ENCODE measurements at places on chromosomes 1 and 21.
A peak's percentile ranks its signal among the peaks of the same experiment; 100 is the strongest.

GRCh38 chr1:210645582-210646257 lies 317.0 kb downstream of the HHAT start:
- no peak for DNase-seq

DNA sequence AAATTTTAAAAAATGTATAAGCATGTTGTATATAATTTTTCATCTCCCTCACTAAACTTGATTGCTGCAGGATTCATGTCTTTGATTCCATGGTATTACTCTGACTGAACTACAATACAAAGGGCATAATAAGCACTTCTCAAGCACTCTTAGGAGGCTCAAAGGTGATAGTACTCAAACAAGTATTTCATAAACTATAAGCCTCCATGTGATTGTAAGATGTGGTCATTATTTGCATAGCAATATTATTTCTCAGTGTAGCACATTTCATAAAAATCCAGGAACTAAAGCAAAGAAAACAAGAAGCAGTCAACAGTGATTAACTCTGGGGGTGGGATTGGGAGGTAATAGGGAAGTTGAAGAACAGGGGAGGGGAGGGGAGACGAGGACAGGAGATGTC lies 106.2 kb upstream of the DPT start:
- DNase-seq, result no peak

DNA sequence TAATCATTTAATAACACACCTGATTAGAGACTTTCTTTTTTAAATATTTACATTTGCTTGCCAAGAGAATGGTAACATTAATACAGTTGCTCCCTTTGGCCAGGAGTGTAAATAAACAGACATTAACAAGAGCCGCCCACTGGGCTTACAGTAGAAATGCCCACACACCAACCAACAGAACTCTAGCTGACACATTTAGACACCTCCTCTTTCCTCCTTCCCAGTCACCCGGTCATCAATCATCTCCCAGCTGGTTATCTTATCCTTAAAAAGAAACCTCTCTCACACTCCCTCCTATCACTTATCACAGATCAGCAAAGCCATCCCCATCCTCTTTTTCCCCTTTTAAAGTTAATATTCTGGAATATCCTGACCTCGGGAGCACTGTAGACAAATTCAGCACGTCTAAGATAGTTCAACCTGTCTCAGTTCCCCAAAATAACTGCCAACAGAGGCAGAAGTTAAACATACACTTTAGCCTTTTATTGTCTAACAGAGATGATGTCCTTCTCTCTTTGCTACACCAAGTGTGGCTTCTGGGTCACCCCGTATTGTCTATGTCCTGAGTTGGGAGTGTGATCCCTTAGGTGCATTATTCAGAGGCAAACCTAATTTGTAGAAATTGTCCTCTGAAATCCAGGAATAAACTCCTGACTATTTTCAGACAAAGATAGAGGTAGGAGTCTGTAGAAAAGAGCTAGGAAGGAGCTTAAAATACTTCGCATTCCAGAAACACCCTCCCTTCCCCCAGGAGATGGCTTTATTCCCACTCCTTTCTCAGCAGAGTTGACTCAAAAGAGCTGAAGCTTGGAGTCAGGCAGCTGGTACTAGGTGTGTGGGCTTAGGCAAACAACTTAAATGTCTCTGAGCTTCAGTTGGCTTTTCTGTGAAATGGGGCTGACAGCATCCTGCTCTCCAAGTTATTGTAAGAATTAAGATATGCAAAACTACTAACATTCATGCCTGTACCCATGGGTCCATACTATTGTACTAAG lies 8.8 kb downstream of the MYCL start:
- DNase-seq, result peak; percentile 79

DNA sequence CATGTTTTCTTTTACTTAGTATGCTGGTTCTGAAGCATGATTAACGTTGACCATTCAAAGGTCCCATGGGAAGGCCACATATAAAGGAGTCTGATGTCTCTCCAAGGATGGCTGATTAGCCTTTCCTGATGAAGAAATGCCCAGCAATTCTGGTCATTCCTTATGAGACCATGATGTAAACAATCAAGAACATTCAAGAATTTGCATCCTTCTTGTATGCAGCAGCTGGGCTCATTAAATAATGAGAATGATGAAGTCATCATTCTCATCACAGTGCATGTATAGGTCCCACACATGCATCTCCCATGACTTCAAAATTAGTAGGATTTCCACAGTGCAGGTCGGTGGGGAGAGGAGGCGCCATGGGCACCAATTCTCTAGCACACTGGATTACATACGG lies 85.4 kb downstream of the APP start:
- no peak for DNase-seq

DNA sequence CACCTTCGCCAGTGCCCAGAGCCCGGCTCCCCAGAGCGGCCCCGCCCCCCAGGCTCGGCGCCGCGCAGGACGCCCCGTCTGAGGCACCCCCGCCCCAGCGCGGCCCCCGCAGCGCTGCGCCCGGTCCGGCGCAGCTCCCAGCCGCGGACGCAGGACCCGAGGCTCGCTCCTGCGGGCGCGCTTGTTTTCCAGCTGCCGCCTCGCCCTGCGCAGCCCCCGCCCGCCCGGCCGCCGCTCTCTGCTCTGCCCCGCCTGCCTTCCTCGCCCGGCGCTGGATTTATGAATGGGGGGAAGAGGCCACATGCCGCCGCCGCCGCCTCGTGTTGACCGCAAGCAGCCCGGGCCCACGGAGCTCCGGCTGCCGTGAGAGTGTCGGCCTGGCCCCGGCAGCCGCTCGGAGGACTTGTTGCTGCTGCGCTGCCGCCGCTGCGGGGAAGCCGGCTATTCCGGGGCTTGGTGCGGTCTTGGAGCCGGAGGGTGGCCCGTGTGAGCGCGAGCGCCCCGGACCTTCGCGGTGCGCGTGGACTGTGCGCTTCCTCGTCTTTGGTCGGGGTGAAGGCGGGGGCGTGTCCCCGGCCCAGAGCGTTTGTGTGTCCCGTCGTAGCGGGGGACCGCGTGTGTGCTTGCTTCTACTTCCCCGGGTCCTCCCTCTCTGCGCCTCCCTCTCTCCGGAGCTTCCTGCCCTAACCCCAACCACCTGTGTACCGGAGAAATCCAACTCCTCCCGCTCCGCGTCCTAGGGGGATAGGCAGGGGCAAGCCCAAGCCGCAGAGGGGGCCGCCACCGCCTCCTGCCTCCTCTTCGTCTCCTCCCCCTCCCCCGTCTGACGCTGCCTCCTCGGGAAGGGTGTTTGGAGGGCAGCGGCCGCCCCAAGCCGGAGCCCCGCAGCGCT lies 736 bp downstream of the KCNC4 start:
- peak; percentile 71 for DNase-seq

- peak; percentile 75 for DNase-seq
Measured at GRCh38 chr1:200290010-200290685, 119.7 kb downstream of the ZNF281 start.

DNA sequence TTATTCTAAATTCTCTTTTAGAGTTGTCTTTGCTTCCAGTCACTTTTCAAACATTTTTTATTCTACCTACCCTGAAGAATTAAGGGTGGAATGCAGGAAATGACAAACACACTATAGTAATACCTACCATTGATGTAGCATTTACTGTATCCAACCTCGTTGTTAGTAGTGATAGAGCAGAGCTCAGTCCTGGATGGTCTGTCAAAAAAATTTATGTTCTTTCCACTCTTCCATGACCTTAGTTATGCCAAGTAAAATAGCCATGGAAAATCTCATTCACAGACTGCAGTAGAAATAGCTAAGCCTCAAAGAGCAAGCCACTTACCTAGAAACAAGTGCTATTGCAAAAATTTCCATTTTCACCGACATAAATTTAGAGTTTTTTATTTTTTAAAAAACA lies 74.6 kb downstream of the CRB1 start:
- DNase-seq, result no peak

GRCh38 chr1:235169986-235170385 lies 8.9 kb upstream of the RBM34 start:
- DNase-seq, result no peak

DNA sequence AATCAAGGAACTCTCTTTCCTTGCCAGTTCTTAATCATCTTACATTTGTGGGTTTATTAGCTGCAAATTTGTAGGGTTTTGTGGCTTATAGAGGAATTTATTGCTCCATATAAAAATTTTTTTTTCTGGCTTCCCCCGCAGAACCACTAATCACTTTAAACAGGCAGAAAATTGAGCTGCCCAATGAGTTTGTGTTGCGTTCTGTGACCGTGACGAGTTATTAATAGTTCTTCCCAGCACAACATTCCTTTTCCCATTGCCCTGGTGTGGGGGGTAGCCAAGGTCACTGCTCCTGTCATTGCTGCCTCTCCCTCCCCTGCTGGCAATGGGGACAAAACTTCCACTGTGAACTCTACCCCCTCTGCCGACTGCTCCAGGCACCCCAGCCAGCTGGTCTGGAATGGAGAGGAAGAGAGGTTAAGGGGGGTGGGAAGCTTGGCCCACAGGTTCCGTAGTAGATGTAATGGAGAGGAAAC lies 55.1 kb downstream of the UBE2T start:
- no peak for DNase-seq

DNA sequence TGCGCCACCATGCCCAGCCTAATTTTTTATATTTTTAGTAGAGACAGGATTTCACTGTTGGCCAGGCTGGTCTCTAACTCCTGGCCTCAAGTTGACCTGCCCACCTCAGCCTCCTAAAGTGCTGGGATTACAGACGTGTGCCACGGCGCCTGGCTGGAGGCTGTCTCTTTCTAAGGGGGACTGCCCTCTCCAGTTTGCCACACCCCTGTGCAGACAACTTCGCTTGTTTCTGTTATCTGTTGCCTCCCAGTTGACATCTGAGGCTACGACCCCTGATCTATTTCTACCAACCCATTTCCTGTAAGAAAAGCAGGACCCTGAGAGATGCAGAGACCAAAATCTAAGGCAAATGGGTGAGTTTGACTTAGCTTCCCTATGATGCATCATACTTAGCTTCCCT lies 24.0 kb upstream of the VASH2 start:
- DNase-seq, result no peak

GRCh38 chr1:206725109-206725963 lies 40.6 kb downstream of the MAPKAPK2 start:
- DNase-seq, result peak; percentile 68

GRCh38 chr1:29454616-29455380 lies 218.5 kb downstream of the PTPRU start:
- no peak for DNase-seq

GRCh38 chr1:92076363-92076762 lies 1.2 kb upstream of the SETSIP start:
- no peak for DNase-seq

- DNase-seq, result no peak
Measured at GRCh38 chr1:19321071-19321470, 8.9 kb downstream of the SLC66A1 start.

GRCh38 chr1:170261669-170262068 lies 115.9 kb downstream of the NTMT2 start:
- DNase-seq, result no peak

GRCh38 chr1:21312407-21312992 lies 22.2 kb upstream of the ECE1 start:
- no peak for DNase-seq

DNA sequence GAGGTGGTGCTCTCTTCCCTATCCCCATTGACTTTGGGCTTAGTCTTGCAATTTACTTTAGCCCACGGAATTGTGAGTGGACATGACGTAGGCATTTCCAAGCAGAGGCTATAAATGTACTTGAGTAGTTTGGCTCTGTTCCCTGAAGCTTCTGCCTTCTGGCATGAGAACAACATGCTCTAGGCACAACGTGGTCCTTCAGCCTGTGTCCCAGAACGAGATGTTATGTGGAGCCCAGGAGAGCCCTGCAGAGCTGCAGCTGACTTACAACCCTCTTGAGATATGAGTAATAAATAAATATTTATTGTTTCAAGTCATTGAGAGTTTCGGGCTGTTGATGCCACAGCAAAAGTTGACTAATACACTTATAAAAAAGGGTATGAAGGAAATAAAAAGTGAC lies 105.2 kb upstream of the HMGB4 start:
- peak; percentile 3 for DNase-seq

GRCh38 chr21:29055080-29055479 lies 18.4 kb downstream of the CCT8 start:
- no peak for DNase-seq

GRCh38 chr1:65991694-65992093 lies 199.0 kb downstream of the PDE4B start:
- DNase-seq, result no peak

- no peak for DNase-seq
Measured at GRCh38 chr1:189409774-189410173, 1067.9 kb downstream of the BRINP3 start.

GRCh38 chr1:6177681-6178380 lies 2.3 kb downstream of the CHD5 start:
- no peak for DNase-seq

- peak; percentile 89 for DNase-seq
Measured at GRCh38 chr1:183227422-183228346, 41.6 kb downstream of the LAMC2 start.

- peak; percentile 22 for DNase-seq
Measured at GRCh38 chr1:202250982-202251381, 57.4 kb downstream of the LGR6 start.

GRCh38 chr1:21365036-21365435 lies 74.8 kb upstream of the ECE1 start:
- DNase-seq, result no peak

DNA sequence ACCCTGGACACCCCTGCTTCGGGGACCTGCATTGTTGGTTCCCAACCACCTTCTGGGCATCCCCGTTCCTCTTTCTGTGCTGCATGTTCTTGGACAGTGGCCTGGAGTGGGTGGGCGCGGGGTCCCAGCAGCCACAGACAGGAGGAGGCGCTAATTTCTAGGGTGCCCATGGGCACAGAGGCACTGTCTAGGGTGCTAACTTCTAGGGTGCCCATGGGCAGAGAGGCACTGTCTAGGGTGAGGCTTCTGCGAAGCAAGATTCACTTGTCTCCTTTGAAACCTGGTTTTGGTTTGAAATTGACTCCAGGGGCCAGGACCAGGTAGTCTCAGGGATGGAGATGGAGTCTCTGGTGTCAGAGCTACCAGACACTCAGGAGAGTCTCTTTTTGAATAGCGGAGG lies 815 bp upstream of the MEGF6 start:
- no peak for DNase-seq

GRCh38 chr1:36156329-36157114 lies 562 bp downstream of the MAP7D1 start:
- peak; percentile 90 for DNase-seq

GRCh38 chr1:59486615-59487014 lies 189.7 kb downstream of the FGGY start:
- no peak for DNase-seq

DNA sequence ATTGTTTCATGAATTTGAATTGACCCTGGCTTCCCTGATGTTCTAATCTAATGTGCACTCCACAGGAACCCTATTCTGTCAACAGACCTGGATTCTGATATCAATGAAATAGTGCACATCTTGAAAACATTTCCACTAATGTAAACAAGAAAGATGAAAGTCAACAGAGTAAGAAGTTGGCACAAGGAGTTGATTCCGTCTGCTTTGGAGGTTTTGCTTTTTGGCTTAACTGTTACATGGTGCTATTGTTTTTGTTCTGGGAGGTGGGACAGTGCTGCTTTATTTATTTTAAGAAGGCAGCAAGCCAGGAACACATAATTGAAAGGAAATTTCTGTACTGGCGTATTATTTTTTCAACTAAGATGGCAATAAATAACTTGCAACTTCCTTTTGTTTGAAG lies 73.3 kb downstream of the LEPR start:
- no peak for DNase-seq
